Mesenteric fat pad (tissue), 1 donor: ENCODE measurements at places on chromosomes 7 and 10.

- DNase-seq = no peak
These were observed 8.1 kb downstream of the TMEM184A start for GRCh38 chr7:1547777-1548437.

GRCh38 chr7:112422842-112423496 lies 27.3 kb upstream of the IFRD1 start:
- DNase-seq = no peak

GRCh38 chr10:63219749-63220148 lies 86.6 kb downstream of the NRBF2 start:
- DNase-seq = no peak

DNA sequence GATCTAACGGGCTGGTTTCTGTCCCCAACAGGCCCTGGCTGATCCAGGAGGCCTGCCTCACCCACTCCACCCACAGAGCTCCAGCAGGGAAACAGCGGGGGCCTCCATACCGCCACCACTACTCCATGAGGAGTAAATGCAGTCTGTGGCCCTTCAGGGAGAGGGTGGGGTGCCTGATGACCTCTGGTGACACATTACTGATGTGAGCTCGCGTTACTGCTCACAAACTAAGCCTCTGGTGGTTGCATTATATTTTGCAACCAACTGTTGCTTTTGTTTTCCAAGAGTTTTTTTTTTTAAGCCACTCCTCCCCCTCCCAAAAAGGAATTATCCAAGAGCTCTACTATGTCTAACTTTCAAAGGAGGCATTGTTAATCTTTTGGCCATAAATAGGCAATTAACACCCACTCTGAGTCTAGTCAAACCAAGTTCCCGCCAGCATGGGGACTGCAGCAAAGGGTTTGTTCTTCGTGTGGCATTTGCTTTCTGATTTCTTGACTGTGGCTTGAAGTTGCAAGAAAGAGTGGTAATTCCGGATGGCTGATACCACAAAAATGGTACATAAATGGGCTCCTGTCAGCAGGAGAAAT lies 72.6 kb downstream of the FAM53B start:
- DNase-seq = no peak

- no peak for DNase-seq
These were observed 28.2 kb downstream of the ASNS start for GRCh38 chr7:97844036-97844435.

DNA sequence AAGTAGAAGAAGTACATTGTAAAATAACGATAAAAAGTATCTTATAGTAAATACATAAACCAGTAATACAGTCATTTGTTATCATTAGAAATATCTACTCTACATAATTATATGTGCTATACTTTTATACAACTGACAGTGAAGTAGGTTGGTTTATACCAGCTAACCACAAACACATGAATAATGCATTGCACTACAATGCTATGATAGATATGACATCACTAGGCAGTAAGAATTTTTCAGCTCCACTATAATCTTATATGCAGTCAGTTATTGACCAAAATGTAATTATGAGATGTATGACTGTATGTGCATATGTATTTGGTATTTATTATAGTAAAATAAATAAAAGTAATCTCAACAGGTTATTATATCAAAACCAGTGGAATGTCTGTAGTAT lies 23.4 kb upstream of the SGCE start:
- DNase-seq = no peak

DNA sequence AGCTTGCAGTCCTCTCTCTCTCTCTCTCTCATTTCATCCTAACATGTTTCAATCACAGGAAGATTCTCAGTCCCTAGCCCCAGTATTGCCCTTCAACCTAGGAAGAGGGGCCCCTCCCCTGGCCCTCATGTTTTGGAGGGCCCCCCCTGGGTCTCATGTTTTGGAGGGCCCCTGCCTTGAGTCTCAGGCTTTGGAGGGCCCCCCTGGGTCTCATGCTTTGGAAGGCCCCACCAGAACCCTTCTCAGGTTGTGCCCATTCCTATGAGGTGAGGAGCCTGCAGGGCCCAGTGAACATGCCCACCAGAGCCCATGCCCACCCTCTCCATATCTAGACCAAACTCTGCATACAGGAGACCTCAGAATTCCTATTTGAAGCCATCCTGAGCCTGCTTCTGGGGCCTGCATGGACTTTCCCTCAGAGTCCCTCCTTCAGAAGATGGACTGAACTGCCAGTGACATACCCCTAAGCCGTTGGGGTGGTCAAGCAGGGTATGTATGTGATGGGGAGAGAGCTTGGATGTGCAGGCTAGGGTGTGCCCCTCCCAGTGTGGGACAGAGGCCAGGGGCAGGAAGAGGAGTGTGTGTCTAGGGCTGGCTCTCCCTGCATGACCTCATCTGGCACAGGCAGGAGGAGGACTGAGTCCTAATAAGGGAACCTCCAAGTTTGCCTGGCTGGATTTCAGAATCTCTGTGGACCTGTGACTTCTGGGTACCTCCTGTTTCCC lies 8.1 kb upstream of the VDAC2 start:
- DNase-seq = peak; percentile 65

GRCh38 chr7:70680306-70680705 lies 451.6 kb upstream of the GALNT17 start:
- no peak for DNase-seq

- no peak for DNase-seq
These were observed 18.4 kb downstream of the CLDN12 start for GRCh38 chr7:90421651-90422050.

GRCh38 chr7:99573257-99573656 lies 14.8 kb downstream of the ZNF655 start:
- no peak for DNase-seq

DNA sequence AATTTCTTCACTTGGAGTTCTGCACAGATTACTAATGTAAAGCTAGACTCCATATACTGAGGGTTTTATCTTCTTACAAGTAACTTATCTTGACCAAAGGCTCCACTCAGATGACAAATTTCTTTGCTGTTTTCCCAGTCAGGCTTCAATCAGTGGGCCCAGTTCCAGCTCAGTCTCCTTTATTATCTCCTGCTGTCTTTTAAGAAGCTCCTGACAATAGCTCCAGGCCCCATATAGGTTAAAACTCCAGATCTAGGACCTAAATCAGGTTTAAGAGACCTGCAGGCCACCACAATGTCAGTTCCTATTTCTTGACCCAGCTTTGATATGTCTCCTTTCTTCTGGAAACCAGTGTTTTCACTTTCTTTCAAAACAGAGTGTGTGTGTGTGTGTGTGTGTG lies 165.2 kb downstream of the RELN start:
- DNase-seq = no peak

DNA sequence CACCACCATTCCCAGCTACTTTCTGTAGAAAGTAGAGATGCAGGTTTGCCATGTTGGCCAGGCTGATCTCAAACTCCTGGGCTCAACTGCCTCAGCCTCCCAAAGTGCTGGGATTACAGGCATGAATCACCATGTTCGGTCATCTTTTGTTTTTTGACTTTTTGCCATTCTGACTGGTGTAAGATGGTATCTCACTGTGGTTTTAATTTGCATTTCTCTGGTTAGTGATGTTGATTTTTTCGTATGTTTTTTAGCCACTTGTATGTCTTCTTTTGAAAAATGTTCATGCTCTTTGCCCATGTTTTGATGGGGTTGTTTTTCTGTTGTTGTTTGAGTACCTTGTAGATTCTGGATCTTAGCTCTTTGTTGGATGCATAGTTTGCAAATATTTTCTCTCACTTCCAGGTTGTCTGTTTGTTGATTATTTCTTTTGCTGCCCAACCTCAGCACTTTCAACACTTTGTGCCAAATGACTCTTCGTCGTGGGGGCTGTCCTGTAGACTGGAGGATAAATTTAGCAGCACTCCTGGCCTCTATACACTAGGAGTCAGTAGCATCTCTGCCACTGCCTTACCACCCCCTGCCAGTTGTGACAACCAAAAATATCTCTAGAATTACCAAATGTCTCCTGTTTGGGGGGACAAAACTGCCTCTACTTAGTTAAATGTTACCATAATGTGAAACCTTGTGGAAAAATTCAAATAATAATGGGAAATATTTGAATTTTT lies 6.5 kb upstream of the CPED1 start:
- no peak for DNase-seq

DNA sequence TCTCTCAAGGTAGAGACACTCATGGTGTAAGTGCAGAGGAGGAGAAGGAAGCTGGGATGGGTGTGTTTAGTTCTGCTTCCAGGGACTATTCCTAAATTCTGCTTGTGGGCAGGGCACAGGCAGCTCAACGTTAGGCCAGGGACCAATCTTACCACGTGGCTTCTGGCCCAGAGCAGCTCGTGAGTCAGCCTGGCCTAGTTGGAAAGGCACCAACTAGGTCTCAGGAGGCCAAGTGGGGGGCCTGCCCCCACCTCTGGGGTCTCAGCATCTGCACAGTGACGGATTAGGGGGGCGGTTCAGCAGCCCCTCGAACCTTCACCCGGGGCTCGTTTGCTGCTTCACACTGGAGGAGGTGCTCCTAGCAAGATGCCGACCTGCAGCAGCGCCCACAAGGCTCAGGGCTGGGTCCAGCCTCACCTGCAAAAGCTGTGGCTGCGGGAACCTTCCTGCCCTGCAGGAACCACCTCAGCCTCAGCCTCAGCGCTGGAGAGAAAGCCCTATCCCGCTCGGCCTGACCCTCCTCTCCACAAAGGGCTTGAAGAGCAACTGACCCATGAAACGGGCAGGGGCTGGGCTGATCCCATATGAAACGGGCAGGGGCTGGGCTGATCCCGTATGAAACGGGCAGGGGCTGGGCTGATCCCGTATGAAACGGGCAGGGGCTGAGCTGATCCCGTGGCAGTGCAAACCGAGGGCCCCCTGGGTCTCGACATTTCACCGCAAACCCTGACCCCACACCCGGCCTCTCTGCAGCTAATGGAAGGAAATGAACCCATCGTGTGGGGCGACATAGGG lies 447.4 kb downstream of the DNAJB6 start:
- peak; percentile 51 for DNase-seq

DNA sequence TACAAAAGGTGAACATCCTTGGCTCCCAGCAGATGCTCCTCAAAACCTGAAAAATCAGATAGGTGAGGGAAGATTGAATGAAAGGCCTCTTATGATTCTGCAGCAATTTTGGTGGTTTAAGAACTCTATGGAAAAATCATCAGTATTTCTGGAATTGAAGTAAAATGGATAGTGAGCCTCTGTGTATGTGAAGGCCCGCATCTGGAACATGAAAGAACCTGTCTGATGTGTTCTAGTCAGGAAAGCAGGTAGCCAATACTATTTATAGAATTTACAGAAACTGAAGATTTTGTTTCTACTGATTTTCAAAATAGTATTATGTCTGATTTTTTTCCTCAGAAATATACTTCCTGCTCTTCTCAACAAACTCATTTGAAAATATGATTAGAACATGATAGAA lies 37.3 kb downstream of the EGFR start:
- no peak for DNase-seq

DNA sequence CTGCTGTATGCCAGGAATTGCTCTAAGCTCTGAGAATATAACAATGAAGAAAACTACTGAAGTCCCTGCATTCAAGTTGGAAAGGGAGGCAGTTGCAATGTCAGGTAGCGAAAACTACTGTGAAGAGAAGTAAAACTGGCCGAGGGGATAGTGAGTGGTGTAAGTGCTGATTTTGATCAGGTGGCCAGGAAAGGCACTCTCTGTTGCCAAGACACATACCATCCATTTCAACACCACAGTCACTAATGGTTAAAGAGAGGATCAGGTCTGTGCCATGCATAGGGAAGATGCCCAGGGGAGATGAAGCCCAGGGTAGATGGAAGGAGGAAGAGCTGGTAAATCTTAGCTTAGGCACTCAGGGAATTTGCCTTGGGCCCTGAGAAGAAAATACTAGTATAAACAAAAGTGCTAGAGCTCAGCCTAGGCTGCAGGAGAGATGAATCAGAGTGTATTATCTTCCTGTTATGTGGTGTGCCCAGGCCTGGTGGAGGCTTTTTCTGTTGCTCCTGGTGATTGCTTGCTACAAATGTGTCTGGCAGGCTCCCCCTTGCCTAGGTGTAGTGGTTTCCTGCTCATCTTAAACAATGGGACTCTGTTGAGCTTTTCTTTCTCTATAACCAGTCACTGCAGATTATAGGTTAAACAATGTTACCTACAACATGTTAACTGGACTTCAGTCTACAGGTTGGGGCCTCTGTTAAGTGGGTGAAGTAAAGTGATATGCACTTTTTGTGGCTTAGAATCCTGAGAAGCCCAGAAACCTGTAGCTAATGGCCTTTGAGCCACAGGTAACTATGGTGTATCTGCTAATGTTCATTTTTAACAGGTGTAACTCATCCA lies 125.5 kb downstream of the LRRC4 start:
- no peak for DNase-seq

DNA sequence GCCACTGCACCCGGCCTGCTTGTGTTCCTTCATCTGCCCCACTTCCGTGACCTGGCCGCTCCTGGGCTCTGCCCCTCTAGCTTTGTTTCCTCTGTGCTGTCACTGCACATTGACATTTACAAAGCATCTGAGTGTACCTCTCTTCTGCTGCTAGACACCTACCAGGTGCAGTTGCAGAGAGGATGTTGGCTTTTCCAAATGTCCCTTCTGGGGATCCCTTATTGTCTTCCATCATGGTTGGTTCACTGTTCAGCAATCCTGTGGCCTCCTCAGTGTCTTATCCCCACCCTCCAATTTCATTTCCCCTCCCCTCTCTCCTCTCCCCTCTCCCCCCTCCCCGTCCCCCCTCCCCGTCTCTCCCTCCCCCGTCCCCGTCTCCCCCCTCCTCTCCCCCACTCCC lies 13.8 kb downstream of the VWA2 start:
- DNase-seq = no peak

DNA sequence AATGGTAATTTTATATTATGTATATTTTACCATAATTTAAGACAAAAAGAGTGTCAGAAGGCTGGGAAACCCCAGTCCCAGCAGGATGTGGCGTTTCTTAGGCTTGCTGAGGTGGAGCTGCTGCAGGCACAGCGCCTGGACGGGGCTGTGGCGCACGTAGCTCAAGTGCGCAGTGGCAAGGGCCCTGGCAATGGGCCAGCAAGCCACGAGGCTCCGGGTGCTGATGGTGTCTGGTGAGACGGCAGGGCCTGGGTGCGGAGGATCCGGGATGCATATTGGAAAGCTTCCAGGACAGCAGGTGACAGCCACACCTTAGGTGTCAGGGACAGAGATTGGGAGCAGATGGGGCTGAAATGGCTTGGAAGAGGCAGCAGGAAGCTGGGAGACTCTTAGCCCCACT lies 37.2 kb downstream of the CLEC2L start:
- DNase-seq = peak; percentile 85

DNA sequence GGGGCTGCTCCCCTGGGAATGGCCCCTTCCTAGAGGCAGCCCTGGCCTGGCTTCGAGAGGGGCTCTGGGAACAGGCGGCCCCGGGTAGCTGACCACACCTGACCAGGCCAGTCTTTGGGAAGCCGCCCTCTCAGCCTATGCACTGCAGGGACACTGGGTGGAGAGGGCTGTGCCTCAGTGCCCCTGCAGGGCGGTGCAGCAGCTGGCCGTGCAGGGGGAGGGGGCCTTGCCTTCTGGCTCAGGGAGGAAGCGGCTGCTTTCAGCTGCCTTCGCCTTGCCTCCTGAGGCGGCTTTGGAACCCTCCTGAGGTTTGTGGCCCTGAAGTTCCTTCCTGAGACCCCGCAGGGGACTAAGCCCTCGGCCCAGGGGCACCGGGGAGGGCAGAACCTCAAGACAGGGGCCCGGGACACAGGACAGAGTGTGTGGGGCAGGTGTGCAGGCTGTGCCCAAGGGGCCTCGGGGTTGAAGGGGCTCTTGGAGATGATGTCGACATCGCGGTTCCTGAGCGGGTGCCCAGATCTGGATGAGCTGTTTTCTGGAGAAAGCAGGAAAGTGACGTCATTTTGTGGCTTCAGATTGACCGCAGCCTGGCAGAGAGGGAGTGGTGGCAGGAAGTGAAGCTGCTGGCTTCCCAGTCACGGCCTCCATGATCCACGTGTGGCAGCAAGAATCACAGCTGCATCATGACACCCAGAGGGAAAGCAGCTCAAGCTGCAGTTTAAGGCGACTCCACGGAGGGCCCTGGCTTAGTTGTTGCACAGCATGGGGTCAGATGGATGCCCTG lies 17.7 kb downstream of the ADAM8 start:
- DNase-seq = no peak

- DNase-seq = no peak
These were observed 237.5 kb downstream of the IPMK start for GRCh38 chr10:58030208-58030607.
